ENCODE measurements at places on chromosomes 6 and 20.

GRCh38 chr6:14476793-14477531 lies 359.4 kb downstream of the CD83 start:
- DNase-seq, result no peak

DNA sequence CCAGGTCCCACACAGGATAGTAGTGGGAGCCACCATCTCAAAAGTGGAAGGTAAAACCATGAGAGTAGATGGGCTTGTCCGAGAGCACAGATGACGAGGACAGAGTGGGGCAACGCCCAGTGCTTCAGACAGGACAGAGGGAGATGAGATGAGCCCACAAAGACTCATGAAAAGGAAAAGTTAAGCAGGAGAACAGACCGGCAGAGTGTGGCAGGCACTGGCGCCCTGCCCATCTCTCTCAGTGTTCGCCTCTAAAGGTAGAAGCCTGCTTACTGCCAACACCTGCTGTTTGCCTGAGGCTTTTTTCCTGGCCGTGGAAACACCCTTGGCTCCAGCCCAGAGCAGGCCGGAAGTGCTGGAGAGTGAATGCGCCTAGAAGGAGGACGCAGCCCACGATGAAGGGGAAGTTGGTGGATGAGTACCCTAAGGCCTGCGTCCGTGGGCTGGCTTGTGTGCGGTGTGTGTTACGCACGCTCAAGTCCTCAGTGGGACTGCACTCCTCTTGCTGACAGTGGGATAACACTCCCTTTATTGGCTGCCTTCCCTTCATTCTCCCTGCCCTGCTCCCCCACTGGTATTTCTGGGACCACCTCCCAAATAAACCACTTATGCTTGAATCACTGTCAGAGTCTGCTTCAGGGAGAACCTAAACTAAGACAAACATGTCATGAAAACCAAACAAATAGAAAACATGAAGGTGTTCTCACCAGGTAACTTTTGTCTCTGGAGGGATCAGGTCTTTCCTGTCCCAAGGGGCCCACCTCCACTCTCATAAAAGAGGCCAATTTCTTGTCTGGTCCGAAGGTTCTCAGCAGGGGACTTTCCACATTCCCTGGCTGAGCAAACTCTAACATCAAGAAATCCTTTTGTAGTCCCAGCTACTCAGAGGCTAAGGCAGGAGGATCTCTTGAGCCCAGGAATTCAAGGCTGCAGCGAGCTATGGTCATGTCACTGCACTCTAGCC lies 9.1 kb upstream of the FOXP4 start:
- peak; percentile 56 for DNase-seq

GRCh38 chr6:41784581-41785171 lies 2.8 kb upstream of the TOMM6 start:
- no peak for DNase-seq

GRCh38 chr6:150099546-150099945 lies 30.6 kb upstream of the ULBP3 start:
- DNase-seq, result no peak

- no peak for DNase-seq
These were observed 46.0 kb downstream of the VSTM2L start for GRCh38 chr20:37948956-37949355.
